Sigmoid colon (tissue), 7 donors: ENCODE measurements at places on chromosomes 2 and 18.

DNA sequence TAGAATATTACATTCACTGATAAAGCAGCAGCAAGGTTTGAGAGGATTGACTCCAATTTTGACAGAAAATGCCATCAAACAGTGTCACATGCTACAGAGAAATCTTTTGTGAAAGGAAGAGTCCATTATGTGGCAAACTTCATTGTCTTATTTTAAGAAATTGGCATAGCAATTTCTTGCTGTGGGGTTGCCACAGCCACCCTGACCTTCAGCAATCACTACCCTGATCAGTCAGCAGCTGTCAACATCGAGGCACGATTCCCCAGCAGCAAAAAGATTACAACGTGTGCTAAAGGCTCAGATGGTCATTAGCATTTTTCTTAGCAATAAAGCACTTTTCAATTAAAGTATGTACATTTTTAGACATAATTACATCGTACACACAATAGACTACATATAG, 74.7 kb downstream of the PRKCE start:
- DNase-seq: no peak

- DNase-seq: no peak
These were observed 170.0 kb downstream of the CERS6 start for GRCh38 chr2:168626096-168626495.

- no peak for DNase-seq
These were observed 6.7 kb upstream of the SDC1 start for GRCh38 chr2:20231598-20232026.

DNA sequence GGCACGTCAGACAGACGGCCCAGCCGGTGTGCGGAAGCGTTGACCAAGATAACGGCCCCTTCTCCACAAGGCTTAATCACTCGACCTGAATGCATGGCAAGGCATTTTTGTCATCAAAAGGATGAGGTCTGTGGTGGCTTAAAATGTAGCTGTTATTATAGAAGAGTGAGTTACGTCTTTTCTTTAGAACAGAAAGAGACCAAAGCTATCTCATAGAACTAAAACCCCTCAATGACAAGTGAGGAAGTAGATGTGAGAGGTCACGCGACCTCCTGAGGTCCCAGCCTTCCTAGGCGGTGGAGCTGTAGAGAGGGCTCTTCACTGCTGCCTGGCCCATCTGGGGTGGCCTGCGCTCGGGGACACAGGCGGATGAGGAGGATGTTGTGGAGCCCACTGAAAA, 75.7 kb downstream of the LDLRAD4 start:
- DNase-seq: no peak

DNA sequence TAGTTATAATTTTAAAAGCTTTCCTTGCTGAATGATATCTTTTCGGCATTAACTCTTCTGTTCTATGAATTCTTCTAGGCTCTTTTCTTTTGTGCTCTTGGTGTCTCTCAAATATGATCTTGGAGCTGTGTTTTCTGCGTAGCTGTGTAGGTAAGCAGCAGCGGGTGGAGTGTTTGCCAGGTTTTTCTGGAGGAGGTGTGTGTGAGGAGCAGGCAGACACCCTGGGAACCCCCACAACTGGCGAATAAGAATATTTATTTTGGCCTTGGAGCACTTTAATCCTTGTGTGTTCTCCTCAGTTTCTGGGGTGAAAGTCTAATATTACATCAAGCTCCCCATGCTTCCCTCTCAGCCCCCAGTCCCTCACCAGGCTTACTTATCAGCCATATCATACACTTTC, 232.0 kb upstream of the FANCL start:
- DNase-seq: no peak

DNA sequence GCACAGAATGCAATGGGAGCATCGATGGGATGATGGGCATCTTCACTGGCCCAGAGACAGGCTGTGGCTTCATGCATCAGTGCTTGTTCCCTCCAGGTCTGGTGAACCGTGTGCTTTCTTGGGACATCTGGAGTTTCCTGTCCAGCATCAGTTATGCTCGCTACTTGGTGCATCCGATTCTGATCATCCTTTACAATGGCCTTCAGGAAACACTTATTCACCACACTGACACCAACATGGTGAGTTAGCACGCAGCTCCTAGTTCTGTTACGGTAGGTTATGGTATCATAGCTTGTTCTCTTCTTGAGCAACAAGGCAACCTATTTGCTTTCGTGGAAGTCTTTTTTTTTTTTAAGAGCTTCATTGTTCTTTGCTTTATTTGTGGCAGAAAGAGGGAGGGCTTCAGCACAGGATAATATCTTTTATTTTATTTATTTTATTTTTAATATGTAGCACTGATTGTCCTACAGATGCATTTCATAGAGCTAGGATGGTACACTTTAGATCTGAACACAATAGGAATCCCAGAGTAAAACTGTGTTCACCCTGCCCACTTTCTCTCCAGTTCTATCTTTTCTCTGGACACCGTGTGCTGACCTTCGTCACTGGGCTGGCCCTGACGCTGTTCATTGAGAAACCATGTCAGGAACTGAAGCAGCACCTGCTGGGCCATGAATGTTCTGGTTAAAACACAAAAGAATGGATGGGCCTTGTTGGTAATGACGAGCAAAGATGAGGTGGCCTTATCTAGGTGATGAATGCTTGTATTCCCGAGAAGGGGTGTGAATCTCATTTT, 71.2 kb upstream of the SEC11C start:
- DNase-seq: no peak
